Upper lobe of left lung (tissue), 6 donors: ENCODE measurements at places on chromosomes 12 and 14.

DNA sequence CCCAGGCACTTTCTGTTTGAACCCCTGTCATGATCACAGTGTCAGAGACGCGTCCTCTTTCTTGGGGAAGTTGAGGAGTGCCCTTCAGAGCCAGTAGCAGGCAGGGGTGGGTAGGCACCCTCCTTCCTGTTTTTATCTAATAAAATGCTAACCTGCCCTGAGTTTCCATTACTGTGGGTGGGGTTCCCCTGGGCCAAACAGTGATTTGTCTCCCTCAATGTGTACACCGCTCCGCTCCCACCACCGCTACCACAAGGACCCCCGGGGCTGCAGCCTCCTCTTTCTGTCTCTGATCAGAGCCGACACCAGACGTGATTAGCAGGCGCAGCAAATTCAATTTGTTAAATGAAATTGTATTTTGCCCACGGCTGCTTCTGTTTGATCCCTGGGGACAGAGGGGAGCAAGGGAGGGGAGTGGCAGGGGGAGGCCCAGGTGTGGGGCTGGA, 5.1 kb downstream of the SHMT2 start:
- no peak for DNase-seq

DNA sequence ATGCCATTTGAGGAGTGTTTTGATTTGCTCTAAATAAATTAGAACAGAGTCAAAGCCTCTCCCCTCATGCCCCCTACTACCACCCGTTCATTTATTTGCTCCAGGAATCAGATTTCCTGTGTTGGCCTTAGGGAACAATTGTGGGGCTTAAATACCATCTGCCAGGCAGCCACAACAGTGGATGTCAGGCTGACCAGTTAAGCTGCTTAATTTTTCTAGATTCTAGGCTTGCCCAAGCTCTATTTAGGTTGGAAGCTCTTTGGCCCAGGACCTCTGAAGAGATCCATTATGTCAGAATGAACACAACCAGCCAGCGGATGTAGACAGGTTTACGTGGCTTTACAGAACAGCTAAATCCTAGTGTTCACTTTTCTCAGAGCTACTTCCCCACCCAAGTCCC, 1.0 kb upstream of the TIMELESS start:
- no peak for DNase-seq

- no peak for DNase-seq
Measured at GRCh38 chr12:64760808-64761573, 1.8 kb upstream of the GNS start.

GRCh38 chr12:53207042-53207441, at the start of gene ITGB7:
ITGB7 (minus strand) TSS chr12:53207251; CDS start chr12:53200443, 6,808 bp downstream.
- no peak for DNase-seq

DNA sequence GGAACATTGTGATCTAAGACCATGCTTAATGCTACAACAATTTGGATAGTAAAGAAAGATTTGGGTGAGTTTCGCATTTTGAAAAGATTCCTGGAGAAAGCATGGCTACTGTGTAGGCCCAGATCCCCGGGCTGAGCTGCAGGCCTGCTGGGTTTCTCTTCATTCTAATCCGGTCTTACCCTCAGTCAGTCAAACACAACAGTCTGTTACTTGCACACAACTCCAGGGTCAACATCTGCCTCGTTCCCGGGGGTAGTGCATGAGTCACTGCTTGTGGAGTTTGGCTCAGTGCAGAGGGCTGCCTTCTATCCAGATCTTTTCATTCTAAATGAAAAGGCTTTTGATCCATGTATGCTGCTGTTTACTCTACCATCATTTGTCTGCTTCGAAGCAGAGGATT, 60.4 kb upstream of the SEL1L start:
- DNase-seq = no peak

DNA sequence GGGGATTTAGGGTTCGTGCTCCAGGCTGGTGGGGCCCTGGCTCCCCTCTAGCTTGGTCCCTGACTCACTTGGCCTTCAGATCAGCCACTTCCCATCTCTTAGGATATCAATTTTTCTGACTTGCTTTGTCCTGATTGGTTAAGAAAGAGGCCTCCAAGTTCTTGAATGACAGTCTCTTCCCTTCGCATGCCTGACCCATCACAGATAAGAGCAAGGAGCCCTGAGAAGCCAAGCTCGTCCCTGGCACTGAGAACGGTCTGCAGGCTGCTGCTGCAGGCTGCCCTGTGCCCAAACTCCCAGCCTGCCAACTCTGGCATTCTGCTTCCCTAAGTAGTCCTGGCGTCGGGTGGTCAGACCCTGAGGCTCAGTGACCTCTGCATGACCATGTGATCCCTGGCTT, 794 bp upstream of the LRTM2 start:
- DNase-seq = no peak

DNA sequence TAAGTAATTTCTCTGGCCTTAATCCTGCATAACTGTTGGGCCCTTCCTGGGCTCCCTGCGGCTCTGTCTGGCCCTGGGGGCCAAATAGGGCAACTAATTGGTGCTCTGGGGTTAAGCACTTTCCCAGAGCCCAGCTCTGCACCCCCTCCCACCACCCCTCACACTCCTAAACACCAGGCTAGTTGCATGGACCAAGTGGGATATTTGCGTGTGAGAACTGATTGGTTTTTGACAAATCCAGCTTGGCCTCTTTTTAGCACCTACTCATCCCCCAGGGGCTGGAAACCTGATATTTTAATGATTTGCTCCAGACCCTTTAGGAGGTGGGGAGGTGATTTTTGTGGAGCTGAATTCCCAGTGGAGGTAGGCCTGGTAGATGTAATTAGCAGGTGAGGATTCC, 91.9 kb downstream of the DICER1 start:
- no peak for DNase-seq

GRCh38 chr14:99660794-99661193, 15.9 kb downstream of the HHIPL1 start:
- no peak for DNase-seq
